H1 (cell line): ENCODE measurements at places on chromosomes 7 and 10.

- no peak for DNase-seq
Observed at GRCh38 chr10:110492069-110492822, 5.5 kb upstream of the DUSP5 start.

DNA sequence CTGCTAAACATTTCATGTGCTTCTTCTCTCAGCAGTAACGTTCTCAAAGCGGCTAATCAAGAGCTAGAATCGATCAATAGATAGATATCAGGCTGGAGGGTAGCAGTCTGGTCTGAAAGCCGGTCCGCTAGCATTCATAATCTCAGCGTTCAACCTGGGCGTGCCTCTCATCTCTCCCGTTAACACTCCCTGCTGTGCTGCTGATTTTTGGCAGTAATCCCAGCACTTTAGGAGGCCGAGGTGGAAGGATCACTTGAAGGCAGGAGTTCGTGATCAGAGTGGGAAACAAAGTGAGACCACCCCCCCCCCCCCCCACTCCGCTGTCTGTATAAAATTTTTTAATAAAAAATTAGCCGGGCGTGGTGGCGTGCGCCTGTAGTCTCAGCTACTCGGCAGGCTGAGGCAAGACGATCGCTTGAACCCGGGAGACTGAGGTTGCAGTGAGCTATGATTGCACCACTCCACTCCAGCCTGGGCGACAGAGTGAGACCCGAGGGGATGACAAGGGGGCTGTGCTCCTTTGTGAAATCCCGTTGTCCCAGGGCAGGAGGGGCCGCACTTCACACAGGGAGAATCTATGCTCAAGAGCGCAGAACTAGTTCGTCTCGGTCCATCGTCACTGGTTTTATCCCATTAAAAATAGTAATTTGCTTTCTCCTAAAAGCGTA, 624 bp upstream of the CEP55 start:
- DNase-seq = no peak

GRCh38 chr10:30505543-30506298, 71.7 kb downstream of the MAP3K8 start:
- DNase-seq = no peak

- no peak for DNase-seq
Observed at GRCh38 chr7:79923953-79924352, 210.7 kb upstream of the GNAI1 start.

GRCh38 chr7:73828107-73828803, 2.5 kb upstream of the CLDN4 start:
- no peak for DNase-seq

- no peak for DNase-seq
Observed at GRCh38 chr7:75738604-75738974, at the start of gene HIP1. Gene HIP1, minus strand, starts transcription at chr7:75738941. Its CDS starts 21 bp downstream, at chr7:75738920.

DNA sequence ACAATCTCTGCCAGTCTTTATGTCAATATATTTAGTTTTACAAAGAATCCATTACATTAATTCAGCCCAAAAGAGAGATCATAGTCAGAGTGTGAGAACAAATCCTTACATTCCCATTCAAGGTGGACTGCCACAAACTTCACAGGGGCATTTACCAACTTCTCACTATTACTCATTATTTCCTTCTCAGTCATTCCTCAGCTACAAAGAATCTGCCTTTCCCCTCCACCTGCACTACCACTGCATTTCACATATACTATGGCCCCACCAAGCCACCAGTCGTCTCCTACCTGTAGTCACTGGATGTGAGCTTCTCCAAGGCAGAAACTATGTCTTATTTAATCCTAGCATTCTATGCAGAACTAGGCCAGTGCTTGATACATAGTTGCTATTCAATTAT, 94.3 kb downstream of the USP6NL start:
- DNase-seq = no peak

DNA sequence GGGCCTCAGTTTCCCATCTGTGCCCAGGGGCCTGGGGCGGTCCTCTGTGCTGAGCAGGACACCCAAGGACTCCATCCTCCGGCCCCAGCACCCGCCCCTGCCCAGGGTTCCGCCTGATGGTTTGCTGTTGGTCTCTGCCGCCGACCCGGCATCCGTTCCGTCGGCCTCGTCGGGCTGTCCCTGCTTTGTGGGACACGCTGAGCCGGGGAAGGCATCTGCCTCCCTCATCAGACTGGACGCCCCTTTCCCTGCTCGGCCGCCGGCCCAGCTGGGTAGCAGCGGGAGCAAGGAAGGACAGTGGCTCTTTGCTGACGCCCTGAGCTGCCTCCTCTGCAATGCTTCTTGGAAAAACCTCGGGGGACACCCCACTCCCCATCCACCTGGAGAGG, 39.5 kb downstream of the FAM20C start:
- DNase-seq = no peak

DNA sequence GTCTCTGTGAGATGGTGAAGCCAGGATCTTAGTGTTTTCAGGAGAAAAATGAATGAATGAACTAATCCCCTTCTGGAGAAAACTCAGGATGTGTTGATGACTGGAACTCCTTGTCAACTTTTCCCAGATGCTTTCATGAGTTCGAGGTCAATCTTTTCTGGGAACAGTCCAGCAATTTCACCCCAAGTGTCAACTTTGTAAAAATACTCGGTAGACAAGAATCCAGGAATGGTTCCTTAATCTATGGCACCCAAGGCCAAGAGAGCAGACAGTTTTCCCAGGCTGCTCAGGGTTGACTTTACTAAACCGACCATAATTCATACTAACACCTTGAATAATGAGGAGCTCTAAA, 31.1 kb upstream of the LYZL1 start:
- DNase-seq = no peak

DNA sequence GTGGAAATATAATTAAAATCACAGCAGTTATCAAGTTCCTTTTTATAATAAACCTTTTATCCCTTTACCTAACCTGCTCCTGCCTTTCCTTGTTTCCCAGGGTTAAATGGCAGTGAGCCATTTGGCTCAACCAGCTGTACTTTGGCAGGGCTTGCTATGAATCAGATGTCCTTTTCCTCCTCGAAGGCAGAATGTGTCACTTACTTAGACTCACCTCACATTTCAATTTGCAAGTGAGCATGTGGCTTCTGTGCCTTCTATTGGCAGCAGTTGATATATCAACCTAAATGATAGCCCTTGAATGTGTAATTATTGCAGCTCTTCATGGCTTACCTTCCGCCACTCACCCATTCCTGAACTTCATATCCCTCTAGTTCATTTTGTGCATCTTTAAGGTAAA, 301.7 kb downstream of the CSTF2T start:
- DNase-seq = no peak

DNA sequence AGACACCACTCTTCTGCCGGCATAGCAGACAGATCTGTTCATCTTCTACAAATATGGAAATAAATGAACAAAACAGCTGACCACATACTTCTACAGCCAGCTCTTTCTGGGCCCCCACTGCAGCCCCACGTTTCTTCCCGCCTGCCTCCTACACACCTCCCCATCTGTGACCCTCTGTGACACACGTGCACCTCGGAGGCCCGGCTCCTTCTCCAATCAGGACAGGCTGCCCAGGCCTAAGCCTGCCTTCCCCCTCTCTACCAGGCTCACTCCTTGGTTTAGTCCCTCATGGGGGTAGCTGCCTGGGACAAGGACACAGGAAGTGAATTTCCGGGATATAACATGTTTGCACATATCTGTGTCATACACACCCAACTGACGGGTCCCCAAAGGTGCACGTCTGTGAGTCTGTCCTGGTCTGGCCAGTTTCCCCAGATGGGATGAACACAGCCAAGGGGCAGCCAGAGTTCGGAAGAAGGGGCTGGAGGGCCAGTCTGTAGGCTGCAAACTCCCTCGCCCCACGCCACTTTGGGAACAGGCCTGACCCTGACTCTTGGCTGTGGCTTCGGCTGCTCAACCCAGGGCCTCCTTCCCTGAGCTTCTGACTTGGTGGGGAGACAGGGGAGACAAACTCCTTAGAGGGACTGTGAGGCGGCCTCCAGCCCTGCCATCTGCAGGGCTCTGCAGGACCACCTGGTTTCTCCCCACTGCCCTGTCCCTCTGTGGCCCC, 30.3 kb downstream of the PITRM1 start:
- no peak for DNase-seq

- DNase-seq = no peak
Observed at GRCh38 chr7:7693881-7694280, 24.5 kb downstream of the RPA3 start.

DNA sequence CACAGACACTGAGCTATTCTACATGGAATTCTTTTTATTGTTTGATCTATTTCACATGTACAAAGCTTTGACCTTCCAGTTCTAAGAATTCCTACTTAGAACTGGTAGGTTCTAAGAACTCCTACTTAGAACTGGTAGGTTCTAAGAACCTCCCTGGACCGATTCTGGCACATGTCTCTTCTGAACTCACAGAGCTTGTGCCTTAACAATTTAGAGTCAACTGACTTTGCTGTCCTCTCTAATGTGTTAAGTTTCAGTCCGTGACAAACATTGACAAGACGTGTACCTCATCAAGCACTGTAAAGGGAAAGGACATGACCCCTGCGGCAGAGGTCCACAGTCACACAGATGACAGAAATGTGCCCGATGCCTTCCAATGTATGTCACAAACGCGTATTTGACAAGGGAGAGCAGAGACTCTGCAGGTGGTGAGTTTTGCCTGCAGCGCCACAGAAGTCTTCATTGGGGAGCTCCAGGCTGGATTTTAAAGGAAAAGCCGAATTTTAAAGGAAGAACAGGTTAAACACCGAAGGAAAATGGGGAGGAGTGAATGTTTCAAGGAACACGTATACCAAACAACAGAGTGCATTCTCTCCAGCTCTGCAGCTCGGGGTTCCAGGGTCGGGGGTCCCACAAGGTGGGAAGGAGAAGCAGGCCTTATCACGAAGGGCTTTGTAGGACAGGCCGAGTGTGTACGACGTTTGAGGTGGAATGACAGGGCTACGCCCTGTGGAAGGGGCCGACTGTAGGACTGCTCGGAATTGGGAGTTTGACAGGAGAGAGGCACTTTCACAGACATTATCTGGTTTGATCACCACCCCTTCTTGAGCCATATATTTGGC, 161.1 kb upstream of the KLF14 start:
- DNase-seq = no peak

GRCh38 chr7:85703251-85704010, 516.6 kb upstream of the SEMA3D start:
- no peak for DNase-seq

- DNase-seq = peak; percentile 86
Observed at GRCh38 chr10:102352066-102352715, 43.3 kb upstream of the NFKB2 start.

DNA sequence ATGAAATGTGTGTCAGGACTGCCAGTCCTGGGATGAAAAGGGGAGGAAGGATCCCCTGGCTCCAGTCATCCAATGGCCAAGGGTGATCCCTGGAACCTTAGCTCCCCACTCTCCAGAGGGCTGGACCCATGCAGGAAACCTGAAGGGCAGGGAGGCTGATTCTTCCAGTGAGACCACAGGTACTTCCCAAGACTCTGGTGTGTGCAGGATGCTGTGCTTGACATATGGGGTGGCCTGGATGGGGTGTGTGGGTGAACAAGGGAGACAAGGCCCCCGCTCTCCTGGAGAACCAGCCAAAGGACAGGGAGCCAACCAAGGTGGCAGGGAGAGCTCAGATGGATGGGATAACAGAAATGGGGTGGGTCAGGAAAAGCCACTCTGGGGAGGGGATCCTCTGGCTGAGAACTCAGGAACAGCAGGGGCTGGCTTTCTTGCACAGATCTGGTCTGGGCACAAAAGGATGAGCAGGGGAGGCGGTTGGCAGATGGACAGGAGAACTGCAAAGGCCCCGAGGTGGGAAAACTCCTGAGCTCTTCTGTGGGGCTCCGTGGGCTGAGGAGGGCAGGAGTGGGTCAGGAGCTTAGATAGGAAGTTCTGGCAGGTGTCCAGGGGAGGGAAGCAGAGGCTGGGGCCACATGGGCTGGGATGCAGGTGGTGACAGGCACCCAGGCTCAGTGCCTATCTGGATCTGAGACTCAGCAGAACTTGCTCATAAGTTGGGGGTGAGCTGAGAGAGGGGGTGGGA, 100.6 kb downstream of the ARHGAP22 start:
- DNase-seq = peak; percentile 34

DNA sequence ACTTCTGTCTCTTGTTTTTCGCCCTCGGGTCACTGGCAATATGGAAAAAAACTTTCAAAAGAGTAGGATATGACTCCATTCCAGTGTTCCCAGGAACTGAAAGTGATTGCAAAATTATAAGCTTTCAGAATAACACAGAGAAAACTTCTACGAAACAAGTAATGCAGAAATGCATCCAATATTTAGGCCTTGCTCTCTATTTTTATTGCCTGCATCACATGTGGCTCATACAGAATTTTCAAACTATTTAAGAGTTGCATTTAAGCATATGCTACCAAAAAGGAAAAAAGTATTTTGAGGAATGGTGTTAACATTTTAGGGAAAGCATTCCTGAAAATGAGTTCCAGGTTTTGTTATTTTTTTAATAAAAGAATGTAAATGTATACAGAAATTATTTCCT, 228.0 kb downstream of the CACNB2 start:
- no peak for DNase-seq

GRCh38 chr10:112137154-112137987, 46.2 kb downstream of the GPAM start:
- DNase-seq = peak; percentile 54

GRCh38 chr7:97018126-97018601, 6.5 kb downstream of the DLX5 start:
- no peak for DNase-seq

DNA sequence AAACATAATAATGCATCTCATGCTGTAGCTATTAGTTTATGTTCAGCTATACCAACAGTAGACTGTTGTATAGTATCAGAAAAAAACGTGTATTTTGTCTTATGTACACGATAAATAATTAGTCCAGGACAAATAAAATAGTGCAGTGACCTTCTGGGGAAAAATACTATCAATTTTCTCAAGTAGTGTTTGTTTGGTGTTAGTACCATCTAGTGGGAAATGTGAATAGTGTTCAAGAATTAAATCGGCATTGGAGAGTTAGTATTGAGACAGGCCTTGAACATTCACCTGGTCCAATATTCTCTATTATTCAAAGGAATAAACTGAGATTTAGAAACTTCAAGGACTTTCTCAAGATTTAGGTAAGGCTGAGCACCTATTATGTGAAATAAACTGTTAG, 21.7 kb upstream of the OR2A5 start:
- DNase-seq = no peak

DNA sequence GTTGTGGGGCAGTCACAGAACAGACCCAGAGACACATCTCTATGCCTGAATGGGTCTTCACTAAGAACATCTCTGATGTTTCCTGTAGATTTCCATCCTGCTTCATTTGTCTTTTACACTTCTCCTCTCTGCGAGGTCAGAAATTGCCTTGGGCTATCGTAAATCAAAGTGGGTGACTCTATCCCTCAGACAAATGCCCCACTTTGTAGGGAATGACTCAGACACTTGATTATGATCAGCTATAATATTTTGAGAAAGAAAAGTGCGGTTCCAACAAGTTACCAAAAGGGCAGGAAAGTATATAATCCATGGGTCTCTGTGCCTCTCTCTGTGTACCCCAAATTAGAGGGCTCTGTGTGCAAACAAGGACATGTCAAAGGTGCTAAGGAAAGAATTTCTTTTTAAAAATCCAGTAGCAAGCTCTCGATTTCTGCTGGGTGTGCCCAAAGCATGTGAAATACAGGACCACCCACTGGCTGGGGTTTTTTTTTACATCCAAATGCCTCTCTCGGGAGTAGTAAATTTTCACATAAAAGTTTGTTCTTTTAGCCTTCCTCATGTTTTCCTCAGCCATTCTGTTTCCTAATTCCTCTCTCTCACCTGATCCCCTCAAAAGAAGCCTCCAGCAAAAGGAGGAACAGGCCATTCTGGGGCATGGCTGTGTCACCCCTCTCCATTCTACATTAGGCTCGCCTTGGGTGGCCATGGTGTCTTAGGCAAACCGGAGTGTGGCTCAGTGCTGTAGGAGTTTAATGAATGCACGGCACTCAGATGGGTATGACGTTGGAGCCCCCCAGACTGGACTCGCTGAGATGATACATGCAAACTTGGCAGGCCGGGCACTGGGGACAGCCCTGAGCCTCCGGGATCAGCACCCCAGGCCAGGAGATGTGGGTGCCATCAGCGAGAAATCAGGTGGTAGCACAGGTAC, 6.3 kb upstream of the OPN4 start:
- DNase-seq = no peak
